Stimulated activated CD8-positive, alpha-beta memory T cell treated with anti-CD3 and anti-CD28 coated beads, Interleukin-12 subunit alpha, Interleukin-12 subunit beta, amount 100 ng/mL, for 1 hour (primary cell): ENCODE measurements at places on chromosomes 5 and 9.

DNA sequence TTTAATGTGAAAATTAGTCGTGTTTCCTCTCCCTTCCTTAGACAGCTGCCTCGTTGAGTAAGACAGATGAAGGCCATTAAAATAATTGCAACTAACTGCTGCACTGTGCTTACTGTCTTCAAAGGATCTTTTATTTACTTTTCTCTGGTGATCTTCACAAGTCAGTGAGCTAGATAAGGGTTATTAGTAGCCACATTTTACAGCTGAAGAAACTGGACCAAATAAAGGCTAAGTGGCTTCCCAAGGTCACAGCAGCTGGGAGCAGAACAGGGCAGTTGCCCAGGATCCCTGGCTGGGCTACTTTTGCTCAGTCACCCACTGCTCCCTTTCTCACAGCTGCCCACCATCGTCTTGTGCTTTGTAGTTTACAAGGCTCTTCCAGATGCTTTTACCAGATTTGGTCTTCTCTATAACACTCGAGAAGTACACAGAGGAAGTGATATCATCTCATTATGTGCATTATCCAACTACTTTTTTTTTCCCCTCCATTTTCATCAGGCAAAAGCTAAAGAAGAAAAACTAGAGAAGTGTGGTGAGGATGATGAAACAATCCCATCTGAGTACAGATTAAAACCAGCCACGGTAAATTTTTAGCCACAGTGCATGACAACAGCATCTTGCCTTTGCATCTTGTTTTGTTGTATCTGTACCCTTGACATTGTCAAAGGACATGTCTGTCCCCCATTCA lies 61.8 kb downstream of the ERAP1 start:
- DNase-seq, result no peak

- no peak for DNase-seq
Measured at GRCh38 chr5:179816401-179816795, 4.3 kb upstream of the SQSTM1 start.

DNA sequence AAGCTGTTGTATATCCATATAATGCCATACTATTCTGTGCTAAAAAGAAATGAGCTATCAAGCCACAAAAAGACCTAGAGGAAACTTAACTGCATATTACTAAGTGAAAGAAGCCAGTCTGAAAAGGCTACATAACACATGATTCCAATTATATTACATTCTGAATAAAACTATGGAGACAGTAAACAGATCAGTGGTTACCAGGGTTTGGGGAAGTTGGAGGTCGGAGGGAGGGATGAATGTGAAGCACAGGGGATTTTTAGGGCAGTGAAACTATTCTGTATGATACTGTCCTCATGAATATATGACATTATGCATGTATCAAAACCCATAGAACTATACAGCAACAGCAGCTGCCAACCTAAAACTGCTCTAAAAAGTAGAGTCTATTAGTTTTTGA lies 5.6 kb upstream of the RFK start:
- DNase-seq, result no peak

DNA sequence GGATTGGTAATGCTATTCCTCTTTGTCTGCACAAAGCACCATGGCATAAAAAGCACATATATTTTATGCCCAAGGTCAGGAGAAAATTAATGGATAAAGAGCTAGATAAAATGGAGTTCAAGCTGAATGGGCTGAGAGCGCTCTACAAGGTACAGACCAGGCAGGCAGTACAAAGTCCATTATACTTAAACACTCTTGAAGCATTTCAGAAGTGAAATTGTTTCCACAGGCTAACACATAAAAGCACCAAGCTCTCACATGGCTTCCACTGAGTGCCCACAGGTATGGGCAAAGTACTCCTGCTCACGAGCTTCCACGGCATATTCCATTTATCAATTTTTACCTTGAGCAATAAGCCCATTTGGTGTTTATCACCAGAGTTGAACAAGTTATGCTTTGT lies 771.2 kb upstream of the DMAC1 start:
- DNase-seq, result no peak

GRCh38 chr9:81861644-81862043 lies 66.6 kb upstream of the SPATA31D4 start:
- DNase-seq, result no peak

DNA sequence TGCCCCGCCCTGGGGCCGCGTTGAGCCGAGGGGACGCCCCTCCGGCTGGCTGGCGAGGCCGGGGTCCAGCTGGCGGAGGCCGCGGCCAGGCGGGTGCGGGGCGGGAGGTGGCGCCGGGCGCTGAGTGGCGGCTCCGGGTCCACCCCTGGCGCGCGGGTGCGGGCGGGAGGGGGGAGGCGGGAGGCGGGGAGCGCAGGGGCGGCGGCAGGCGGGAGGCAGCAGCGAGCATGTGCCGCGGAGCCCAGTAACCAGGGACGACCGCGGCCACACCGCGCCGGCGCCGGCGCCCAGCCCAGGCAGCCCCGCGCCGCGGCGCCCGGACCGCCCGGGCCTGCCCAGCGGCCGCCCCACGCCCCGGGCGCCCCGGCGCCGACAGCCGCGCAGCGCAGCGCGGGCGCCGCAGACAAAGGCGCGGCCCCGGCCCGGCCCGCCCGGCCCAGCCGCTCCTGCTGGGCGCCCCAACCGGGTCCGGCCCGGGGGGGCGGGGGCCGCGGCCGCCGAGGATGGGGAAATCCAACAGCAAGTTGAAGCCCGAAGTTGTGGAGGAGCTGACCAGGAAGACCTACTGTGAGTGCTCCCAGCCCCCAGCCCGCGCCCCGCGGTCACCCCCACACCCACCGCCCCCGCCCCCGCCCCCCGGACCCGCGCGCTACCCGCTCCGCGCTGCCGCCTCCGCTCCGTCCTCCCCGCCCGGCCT lies at the start of gene NCS1:
TSS of gene NCS1 (plus strand) at position 244 of the 697 bp plus-strand sequence. CDS start at position 504, 260 bp downstream.
- no peak for DNase-seq

GRCh38 chr9:119795395-119795794 lies 426.2 kb upstream of the BRINP1 start:
- DNase-seq, result no peak

DNA sequence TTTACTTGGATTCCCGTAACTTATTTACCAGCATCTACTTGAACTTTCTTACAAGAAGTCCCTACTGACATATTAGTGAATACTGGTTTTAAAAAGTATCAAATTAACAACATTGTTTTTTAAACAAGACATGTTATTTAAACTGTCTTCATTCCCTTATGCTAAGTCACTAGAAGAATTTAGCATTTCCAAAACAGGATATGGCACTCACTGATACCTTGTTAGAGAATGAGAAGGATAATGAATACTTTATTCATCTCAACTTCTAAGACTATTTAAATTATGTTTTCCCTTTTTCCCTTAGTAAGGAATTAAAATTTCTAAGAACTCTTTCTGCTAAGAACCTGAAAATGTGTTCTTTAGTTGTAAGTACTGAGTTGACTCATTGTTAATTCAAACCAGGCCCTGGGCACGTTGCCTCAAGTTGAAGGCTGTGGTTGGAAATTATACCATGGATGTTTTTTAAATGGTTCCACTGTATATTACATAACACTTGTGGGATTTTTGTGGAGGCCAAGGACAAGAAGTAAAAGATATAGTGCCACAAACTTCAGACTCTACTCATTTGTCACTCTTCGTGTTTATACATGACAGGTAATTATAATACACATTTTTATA lies 219.0 kb upstream of the EDIL3 start:
- DNase-seq, result no peak

GRCh38 chr9:131950487-131950886 lies 129.2 kb downstream of the MED27 start:
- no peak for DNase-seq

GRCh38 chr5:15499528-15500324 lies at the start of gene FBXL7:
Gene FBXL7, plus strand, starts transcription at chr5:15500180.
- DNase-seq, result no peak

GRCh38 chr5:143215690-143216089 lies 187.8 kb downstream of the NR3C1 start:
- no peak for DNase-seq
